ENCODE measurements at places on chromosomes 16 and 17.
A peak's percentile ranks its signal among the peaks of the same experiment; 100 is the strongest.

GRCh38 chr17:17181666-17182597, 24.2 kb downstream of the PLD6 start:
- peak; percentile 61 for DNase-seq

DNA sequence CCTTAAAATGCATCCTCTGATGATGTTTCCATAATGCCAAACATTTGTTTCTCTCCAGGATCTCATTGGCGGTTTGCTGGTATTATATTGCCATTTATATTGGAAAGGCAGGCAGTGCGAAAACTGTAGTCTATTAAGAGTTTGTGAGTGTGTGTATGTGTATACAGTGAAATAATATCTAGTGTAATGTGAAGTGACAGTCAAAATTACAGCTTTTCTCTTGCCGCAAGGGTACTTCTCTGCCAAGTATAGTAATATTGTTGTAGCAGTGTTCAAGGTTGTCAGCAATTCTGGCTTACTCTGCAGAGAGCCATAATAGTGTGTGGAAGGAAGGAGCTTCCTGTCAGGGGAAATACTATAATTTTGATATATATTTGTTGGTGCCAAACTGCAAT, 178.6 kb downstream of the WWOX start:
- no peak for DNase-seq

GRCh38 chr16:576197-576822, 6.5 kb downstream of the PIGQ start:
- no peak for DNase-seq

- DNase-seq, result no peak
These were observed 9.0 kb downstream of the C17orf99 start for GRCh38 chr17:78154903-78155811.

DNA sequence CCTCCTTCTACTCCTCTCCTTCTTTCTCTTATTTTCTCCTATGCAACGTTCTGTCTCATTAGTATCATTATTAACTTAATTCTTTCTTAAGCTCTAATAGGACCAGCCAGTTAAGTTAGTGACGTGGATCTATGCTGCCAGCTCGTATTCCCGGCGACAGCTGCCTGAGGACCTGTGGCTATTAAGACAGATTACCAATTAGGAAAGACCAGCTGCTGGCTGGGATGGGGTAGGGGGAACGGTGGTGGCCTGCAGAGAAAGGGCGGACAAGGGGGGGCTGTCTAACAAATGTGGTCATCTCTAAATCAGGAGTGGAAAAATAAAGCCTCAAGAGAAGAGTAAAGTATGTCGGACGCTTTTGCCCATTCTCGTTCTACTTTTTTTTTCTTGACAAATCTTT, 770 bp upstream of the MYH3 start:
- DNase-seq, result no peak

GRCh38 chr17:4708436-4708835, 2.0 kb upstream of the ARRB2 start:
- peak; percentile 80 for DNase-seq

DNA sequence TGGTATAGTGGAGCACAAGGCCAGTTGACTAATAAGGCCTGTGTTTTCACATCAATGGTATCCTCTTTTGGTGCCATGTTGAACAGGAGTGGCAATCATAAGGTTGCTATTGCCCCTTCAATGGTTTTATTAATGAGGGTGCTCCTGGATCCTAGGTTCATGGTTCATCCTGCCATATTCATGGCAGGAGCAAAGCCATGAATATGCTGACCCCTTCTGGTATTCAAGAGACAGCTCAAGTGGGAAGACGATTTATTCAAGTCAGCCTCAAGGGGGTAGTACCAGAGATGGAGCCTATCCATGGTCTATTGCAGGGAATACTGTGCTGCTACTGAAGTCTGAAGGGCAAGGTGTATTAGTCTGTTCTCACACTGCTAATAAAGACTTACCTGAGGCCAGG, 2.6 kb downstream of the ABCA9 start:
- no peak for DNase-seq

GRCh38 chr17:2063261-2064146, 8.6 kb downstream of the HIC1 start:
- DNase-seq, result no peak

Measured in CD4-positive, alpha-beta T cell treated with Interleukin-10 for 1 hour (primary cell).